Endothelial cell of coronary artery (primary cell): ENCODE measurements at places on chromosomes 4 and X. TPM values are rescaled to one million over a fixed set of nuclear protein-coding genes. Genes with fewer than 3 reads are reported as not detected.

Gene PAGE4
- not detected in 2 replicates for total RNA-seq

Gene NPY1R
- total RNA-seq = 0.09 TPM in 2 replicates

Gene GSPT2
- total RNA-seq = 4.3 and 5.2 TPM in 2 replicates

Gene IL1RAPL1
- 0.19 and 1.9 TPM in 2 replicates for total RNA-seq

Gene PRKG2
- 0.09 TPM in 1 of 2 replicates, not detected in the other for total RNA-seq

Gene CDS1
- total RNA-seq = 0.09 TPM in 1 of 2 replicates, not detected in the other
